ENCODE measurements at places on chromosomes 11 and 22.

DNA sequence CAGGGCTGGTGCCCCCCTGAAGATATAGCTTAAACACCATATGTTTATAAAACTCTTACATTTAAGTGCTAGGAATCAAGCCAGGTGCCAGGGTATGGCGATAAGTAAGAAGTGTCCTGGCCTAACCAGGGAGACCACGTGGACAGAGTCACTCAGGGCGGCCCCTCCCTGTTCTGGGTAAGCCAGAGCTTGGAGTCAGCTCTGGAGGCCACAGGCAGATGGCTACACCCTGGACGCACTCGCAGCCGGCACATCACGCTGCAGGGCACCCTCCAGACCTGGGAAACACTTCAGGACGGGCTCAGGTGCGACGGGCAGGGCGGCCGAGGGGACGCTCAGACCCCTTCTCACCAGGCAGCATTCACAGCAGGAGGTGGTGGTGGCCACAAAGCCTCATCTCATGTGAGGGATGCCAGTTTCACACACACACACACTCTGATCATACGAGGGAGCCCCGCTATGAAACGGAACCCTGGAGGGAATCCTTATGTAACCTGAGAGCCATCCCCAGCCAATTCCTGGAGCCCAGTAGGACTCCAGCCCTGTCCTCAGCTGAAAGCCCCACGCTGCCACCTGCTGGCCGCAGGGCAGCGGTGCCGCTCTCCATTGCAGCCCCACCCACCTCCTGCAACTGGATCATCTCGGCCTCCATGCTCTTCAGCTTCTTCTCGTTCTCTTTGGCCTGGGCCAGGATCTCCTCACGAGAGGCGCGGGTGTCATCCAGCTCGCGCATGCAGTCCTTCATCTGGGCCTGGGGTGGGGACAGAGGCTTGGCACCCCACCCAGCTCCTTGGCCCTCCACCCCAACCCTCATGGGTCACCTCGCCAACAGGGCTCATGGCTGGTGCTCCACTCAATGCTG is 33.4 kb downstream of the APOL1 start:
- peak; percentile 45 for DNase-seq

DNA sequence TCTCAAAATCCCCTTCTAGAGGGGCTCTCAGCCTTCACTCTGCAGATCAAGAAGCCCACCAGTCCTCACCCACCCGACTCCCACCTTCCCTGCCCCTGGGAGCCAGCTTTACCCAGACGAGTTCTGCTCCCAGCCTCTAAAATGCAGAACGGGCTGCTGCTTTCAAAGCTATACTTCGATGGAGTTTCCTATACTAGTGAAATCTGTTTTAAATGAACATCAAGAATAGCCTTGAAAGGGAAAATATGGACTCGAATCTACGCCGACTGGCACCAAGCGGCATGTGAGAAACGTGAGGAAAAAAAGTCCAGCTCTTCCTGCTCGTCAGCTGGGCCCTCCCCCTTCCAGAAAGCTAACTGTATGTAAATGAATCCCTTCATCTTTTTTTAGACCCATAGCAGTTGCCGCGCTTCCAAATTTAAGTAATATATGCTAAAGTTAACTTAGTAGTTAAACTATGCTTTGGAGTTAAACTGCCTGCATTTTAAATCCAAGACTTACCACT is 211.7 kb downstream of the NTM start:
- DNase-seq: no peak

DNA sequence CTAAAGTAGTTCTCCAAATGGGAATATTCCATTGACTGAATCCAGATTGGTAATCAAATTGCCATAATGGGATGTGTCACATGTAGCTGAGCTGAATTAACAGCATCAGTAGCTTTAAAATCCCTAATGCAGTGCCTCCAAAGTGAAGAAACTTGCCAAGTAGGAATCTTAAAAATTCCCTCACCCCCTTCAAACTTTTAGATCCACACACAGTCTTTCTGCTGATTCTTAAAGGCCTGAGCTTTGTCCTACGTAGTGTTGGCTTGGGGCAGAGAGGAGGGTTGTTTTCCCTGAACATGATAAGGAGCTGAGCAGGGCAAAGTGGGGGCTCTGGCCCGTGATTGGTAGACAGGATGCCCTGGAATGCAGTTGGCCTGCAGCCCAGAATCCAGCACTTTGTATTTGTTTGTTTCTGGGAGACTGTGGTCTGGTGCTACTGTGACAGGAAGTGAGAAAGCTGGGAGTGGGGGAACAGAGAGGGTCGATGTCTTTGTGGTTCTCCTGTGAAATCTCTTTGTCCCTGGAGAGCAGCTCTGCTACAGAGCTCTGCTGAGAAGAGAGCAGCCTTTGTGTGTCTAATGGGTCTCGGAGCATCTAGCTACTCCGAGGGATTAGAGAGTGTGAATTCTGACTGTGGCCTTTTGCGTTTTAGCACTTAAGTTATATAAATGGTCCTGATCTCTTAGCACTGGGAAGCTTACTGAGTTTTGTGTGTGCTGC is 16.9 kb downstream of the CTNND1 start:
- DNase-seq: peak; percentile 79

GRCh38 chr11:17747131-17747955 is 12.8 kb downstream of the KCNC1 start:
- DNase-seq: no peak
